Inflammatory macrophage treated with lipopolysaccharide for 4 hours (primary cell): ENCODE measurements at places on chromosomes 11 and 22.
A peak's percentile ranks its signal among the peaks of the same experiment; 100 is the strongest.

DNA sequence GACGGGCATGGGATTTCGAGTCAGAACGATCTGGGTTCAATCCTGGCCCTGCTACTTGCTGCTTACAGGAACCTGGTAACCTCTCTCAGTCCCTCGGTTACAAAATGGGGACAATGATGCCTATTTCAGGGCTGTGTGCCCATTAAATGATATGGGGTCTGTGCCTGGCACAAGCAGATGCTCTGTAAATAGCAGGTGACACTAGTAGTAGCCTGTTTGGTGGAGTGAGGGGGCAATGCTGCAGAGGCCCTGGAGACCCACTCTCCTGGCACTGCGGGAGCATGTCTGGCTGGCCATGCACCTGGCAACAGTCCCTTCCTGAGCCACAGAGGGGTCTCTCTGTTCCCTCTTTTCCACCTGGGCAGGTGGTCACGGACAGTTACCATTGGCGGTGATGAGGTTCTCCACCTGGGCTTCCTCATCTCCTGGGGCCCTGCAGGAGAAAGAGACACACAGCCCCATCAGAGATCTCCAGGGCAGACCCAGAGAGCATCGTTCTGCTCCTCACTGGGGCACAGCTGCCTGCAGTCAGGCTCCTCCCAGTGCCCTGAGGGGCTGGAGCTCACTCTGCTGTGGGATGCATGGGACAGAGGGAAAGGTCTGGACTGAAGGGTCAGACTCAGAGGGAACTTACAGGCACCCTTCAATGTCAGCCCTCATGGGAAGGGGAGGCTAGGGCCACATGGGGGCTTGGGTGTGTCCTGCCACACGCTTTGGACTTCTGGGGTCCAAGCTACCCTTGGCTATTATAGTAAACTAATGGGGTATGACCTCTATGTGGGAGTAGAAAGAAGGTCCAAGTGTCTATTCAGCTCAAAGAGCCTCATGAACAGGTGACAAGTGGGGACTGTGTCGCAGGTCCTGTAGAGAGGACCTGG is 15.6 kb upstream of the FXYD2 start:
- no peak for DNase-seq

- DNase-seq: no peak
Measured at GRCh38 chr11:30089921-30090320, 73.1 kb upstream of the KCNA4 start.

DNA sequence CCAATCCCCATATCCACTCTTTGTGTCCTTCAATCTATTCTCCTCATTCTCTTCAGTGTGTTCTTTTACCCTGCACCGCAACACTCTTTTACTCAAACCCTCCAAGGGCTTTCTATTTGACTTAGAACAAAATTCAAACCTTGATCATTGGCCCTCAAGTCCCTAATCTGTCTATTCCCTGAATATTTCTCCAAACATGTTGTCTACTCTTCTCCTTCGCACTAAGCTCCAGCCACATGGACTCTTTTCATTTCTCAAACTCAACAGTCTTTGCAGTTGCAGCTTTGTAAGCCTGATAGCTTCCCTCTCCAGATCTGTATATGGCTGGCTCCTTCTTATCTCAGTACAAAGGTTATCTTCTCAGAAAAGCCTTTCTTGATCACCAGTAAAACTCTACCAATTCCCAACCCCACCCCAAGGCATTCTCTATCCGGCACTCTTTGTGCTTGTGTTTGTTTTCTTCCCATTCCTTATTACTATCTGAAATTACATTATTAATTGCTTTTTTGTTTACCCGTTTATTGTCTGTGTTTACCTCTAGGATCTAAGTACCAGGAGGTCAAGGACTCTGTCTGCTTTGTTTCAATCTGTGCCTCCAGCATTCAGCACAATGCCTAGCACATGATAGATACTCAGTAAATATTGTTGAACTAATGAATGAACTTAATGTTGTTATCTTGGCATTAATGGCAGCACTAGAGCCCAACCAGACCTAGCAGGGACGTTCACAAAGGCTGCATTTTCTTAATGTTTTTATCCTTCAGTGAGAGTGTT is 147.4 kb downstream of the BBOX1 start:
- no peak for DNase-seq

GRCh38 chr11:45725776-45726492 is 60.5 kb upstream of the CHST1 start:
- no peak for DNase-seq

GRCh38 chr11:42521994-42522393 is 789.8 kb upstream of the API5 start:
- DNase-seq: no peak

DNA sequence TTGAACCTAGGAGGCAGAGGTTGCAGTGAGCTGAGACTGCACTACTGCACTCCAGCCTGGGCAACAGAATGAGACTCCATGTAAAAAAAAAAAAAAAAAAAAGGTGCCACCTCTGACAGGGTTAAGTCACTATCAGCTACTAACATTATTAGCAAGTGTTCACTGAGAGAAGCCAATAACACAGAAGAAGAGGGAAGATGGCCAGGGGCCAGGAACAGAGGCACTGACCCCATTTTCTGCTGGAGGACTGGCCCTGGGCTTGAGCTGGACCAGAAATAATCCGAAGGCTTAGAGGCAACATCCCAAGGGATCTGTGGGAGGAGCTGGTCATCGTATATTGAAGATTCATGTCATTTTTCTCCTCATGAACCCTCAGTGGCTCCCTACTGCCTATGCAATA is 5.0 kb downstream of the SLC5A1 start:
- DNase-seq: no peak

DNA sequence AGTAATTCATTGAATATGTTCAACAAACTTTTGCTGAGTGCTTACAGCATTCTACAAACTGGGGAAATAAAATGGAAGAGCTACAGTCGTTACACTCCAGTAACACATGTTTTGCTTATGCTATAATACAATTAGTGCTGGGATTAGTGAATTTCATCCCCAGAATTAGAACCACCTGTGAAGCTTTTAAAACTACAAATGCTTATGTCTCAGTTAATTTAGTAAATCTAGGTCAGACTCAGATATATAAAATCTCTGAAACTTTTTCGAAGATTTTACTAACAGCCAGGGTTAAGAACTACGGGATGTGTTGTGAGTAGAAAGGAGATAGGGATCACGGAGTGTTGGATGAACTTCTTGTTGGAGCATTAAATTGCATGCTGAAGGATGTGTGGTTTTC is 33.7 kb upstream of the EED start:
- DNase-seq: no peak

DNA sequence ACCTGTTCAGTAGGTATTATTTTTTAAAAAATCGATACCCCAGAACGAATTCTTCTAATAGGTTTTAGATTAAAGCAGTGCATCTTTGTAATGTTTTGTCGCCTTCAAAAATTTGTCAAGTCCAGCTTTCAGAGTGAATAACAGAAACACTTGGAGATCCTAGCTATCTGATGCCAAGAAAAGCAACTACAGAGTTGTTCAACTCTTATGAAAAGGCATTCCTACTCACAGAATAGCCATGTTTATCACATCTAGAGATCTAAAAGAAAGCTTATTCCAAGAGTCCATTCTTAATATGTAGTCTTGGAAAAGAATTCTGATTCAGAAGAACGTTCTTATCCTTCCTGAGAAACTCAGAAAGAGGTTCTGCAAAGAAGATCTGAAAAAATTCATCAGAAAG is 268.5 kb downstream of the TTC28 start:
- DNase-seq: no peak

DNA sequence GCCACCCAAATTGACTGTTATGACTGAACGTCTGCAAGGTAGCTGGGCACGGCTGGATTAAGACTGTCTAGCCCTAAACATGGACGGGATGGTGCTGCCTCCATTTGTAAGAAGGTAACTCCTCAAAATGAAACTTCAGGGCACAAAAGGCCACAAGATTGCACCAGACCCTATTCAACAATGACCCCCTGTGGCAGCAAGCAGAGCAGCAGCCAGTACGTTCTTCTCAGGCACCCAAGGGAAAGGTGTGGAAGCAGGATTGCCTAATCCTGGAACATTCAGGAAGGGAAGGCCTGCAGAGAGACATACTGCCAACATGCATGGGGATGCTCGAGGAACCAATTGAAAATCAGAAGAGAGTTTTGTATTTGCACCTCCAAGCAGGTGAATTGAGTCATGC is 4.5 kb upstream of the TBX10 start:
- peak; percentile 5 for DNase-seq

DNA sequence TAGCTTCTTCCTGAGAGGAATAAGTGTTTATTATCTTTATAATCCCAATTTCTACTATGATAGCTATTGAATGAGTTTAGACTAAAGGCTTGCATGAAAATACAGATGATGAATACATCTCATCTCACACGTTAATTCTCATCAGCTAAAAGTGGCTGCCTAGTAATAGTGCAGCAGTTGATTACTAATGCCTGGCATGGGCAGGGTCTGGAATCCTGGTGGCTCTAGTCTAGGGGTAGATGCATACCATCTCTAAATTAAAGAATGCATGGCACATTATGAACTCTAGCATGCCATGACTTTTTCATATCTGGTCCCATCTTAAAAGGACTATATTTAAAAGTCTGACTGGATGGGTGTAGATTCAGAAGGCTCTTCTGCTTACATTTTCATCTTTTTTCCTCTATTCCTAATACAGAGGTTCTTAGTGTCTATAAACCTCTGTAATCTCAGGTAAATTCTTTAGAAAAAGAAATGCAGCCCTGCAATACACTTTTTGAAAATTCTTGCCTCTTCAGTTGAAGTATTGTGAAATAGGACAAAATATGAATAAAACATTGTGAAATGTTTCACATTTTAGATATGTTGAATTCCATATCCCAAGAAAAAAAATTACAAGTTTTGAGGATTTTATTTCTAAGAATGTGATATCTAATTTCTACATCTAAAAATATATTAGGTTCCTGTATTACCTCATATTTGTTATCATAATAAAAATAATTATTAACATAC is 187.6 kb downstream of the C11orf87 start:
- DNase-seq: no peak

DNA sequence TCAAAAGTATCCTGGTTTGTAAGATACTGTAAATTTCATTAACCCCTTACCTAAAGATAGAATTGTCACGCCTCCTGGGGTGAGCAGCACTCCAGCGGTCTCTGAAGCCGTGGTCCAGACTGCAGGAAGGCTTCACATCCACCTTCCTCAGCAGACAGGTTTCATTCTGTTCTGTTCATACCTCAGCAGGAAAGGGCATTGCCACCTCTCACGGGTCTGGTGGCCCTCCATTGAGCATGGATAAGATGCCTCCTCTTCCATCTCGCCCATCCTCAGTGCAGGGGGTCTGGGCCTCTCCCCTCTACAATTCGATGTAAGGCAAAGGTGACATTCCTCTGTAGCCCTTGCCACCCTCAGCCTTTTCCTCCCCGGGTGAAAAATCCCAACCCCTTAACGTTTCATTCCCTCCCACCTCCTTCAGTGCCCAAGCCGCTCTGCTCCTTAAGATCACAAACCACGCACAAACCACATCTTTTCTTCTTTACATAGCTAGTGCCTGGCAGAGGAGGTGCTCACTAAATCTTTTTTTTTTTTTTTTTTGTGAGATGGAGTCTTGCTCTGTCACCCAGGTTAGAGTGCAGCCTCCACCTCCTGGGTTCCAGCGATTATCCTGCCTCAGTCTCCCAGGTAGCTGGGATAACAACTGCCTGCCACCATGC is 28.5 kb downstream of the RPUSD4 start:
- DNase-seq: no peak

- DNase-seq: no peak
Measured at GRCh38 chr11:71443736-71444445, 4.3 kb downstream of the DHCR7 start.

- DNase-seq: no peak
Measured at GRCh38 chr11:67604815-67605214, 1.9 kb upstream of the NDUFV1 start.

DNA sequence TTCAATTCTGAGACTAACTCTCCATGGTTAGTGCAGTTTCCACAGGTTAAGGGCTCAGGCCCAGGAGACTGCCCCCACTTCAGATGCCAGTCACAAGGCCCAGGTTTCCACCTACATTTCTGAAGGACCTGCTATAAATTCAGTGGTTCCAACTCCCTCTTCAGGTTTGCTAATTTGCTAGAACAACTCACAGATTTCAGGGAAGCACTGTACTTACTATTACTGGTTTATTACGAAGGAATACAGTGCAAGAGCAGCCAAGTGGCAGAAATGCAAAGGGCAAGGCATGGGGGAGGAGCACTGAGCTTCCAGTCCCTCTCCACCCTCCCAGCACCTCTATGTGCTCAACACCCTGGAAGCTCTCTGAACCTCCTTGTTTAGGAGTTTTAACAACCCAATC is 39.3 kb upstream of the SPON1 start:
- DNase-seq: no peak

GRCh38 chr11:13283636-13284035 is 6.0 kb downstream of the BMAL1 start:
- DNase-seq: no peak

DNA sequence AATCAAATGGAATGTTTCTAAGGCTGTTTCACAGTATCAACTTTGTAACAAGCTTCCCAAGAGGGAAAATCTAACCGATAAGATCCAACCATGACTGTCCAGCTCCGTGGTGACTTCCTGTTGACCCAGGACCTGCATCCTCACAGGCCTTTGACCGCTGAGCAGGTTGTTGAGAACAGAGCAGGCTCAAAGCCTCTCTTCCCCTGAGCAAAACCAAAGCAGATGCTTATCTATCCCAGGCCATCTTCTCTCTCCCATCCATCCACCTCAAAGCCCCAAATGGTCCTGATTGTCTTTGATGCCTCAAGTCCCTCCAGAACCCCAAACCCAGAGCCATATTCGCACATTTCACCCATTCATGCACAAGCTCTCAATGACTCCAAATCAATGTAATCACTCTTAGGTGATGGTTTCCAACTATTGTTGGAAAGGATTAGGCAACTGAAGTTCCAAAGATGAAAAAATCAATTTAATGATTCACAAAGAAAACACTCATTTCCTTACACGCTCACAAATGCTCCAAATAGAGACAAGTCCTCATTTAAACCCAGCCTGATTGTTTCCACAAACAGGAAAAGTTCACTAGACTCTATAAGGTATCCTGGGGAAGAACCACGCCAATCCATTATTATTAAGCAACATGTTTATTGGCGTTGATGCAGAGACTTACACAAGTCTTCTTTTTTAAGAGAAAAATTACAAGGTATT is 48.7 kb downstream of the C11orf58 start:
- DNase-seq: no peak

DNA sequence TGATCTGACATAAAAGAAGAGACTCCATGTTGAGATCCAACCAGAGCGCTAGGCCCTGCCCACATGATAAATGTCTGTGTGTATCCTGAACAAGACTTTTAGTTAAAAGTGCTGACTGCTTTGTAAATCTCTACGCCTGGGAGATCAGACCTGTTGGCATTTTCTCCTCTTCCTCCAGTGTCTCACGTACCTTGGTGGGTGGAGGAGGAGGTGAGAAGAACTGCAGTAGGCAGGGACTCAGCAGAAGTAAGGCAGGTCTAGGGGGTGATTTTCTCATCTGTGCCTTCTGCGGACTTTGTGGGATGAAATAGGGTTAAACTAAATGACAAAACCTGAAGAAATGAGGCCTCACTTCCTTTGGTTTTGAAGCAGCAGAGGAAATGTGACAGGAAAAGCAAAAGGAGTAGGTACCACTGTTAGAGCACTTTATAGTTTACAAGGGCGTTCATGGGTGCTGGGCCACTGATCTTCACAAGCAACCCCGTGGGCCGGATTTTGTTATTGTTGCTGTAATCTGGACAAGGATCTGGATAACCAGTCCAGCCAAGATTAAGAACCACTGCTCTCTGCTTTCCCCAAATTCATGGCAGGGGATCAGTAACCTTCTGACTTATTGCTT is 36.7 kb upstream of the PLET1 start:
- no peak for DNase-seq
